ENCODE measurements at places on chromosomes 5 and 9. TPM values are rescaled to one million over a fixed set of nuclear protein-coding genes. Genes with fewer than 3 reads are reported as not detected.

CDO1 gene
- 60.8 TPM for total RNA-seq

YIPF5 gene
- total RNA-seq = 49.7 TPM

LPCAT1 gene
- total RNA-seq = 45.7 TPM

RGS7BP gene
- total RNA-seq = 0.93 TPM

NIPBL gene
- total RNA-seq = 57.3 TPM

SUSD3 gene
- 2.0 TPM for total RNA-seq

ANKRD34B gene
- total RNA-seq = 0.10 TPM

CATSPER3 gene
- total RNA-seq = 0.61 TPM

FAM221B gene
- total RNA-seq = not detected

GRCh38 chr9:87716141-87716540 lies 9.8 kb upstream of the CTSL start:
- DNase-seq = no peak

- no peak for DNase-seq
These were observed 34.7 kb upstream of the DMXL1 start for GRCh38 chr5:119036101-119036762.

DNA sequence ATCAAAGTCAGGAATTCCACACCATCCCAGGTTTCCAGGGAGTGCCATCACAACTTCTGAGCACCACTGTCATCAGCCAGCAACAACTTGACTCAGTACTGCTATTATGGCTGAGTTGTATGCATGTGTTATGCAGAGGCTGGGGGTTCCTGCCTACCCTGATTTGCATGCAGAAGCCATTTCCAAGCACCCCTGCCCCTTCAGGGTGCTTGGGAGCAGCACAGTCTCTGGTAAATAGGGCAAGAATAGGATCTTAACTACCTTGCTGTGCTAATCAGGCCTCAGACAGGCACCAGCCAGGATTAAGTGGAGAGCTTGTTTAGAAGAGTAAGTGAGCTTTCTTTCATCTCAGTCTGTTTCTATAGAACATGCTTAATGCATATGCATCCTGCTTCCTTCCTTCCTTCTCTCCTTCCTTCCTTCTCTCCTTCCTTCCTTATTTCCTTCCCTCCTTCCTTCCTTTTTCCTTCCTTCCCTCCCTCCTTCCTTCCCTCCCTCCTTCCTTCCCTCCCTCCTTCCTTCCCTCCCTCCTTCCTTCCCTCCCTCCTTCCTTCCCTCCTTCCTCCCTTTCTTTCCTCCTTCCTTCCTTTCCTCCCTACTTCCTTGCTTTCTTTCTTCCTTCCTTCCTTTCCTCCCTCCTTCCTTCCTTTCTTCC lies 175.7 kb downstream of the FRMD3 start:
- no peak for DNase-seq

DNA sequence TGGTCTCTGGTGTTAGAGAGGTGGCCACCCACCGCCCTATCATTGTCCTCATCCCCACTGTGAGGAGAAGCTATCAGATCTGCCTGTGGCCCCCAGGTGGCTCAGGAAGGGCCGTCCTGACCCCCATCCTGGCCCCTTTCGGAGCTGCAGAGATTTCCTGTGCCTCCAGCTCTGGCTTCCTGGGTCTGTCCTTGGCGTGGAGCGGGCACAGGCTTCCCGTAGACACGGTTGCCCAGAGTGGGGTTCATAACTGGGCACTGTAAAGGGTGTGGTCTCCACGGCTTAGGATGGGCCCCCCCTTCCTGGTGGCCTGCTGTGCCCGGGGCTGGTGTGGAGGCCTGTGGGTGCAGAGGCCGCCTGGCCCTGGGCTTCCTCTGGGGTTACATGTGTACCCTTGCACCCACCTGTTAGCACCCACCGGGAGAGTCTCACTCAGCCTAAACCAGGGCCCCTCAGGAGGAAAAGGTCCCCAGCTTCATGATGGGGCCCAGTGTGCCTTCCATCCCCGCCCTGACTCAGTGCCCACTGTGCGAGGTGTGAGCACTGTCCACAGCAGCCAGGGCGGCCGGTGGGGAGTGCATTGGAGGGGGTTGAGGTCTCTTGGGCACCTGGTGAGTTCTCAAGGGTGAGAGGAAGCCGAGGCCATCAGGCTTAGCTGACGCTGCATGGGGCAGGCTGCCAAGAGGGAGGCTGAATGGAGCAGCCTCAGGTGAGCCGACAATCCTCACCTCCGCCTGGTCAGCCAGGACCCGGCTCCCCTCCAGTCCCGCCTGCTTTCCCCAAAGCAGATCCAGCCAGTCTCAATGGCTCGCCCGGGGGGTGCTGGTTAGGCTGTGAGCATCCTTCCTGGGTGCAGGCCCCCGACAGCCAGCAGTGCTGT lies 15.3 kb upstream of the AJM1 start:
- no peak for DNase-seq

- DNase-seq = no peak
These were observed 257.2 kb downstream of the KIAA0825 start for GRCh38 chr5:94361161-94361560.

GRCh38 chr9:132644251-132644650 lies 25.5 kb downstream of the DDX31 start:
- DNase-seq = no peak

DNA sequence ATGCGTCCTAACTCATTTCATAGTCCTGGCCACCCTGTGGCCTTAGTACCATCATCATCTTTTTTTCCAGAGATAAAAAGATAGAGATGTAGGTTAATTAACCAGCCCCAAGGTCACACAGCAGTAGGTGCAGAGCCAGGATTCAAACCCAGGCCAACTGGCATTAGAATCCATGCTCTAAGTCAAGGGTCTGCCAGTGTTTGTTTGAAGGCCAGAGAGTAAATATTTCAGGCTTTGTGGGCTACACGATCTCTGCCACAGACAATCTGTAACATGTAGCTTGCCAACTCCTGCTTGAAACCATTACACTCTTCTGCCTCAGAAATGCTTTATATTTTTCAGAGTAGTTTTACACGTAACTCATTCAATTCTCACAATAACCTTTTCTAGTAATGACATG lies 119.6 kb downstream of the EFNA5 start:
- DNase-seq = no peak

DNA sequence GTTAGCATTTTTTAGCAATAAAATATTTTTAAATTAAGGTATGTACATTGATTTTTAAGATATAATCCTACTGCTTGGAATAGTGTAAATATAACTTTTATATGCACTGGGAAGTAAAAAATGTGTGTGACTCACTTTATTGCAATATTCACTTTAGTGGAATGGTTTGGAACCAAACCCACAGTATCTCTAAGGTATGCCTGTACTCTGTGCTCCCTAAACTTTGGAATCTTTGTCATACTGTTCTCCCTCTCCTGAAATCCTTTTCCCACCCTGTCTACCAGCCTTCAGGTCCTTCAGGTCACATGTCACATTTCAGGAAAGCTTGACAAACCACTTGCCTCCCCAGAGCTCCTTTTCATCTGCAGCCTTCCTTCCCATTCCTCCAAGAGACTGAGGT lies 308.7 kb downstream of the SPOCK1 start:
- DNase-seq = no peak

- no peak for DNase-seq
These were observed 28.9 kb downstream of the SHB start for GRCh38 chr9:38039907-38040682.

GRCh38 chr5:176695073-176695472 lies 47.8 kb downstream of the TSPAN17 start:
- DNase-seq = no peak

DNA sequence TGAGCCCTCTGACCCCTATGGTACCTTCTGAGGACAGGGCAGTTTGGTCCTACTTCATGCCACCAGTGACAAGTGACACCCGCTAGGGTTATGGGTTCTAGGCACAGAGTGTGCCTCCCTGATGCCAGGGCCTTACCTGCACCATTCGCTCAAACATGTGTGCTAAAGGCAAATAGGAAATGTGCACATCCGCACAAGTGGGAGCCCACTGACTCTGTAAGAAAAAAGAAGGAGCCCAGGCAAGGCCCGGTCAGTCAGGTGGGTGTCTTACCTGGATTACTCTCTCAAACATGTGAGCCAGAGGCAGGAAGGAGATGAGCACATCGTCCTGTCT lies 29.1 kb upstream of the MEIKIN start:
- DNase-seq = peak; percentile 45

GRCh38 chr9:88197781-88198340 lies 59.6 kb upstream of the SPATA31C2 start:
- no peak for DNase-seq

- DNase-seq = no peak
These were observed 823.2 kb downstream of the TLE1 start for GRCh38 chr9:80866121-80866520.

DNA sequence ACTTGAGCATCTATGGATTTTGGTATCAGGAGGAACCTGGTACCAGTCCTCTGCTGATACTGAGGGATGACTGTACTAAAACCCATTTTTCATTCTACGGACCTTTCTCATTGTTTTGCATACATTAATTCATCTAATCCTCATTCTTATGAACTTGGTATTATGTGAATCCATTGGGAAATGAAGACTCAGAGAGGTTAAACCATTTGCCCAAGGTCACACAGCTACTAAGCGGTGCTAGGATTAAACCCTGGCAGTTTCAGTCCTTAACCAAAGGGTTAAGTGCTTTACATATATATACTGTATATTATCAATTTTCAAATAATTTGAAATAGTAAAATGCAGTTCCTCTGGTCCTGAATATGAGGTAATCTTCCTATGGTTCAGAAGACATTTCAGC lies 3.8 kb downstream of the CAMLG start:
- DNase-seq = no peak

DNA sequence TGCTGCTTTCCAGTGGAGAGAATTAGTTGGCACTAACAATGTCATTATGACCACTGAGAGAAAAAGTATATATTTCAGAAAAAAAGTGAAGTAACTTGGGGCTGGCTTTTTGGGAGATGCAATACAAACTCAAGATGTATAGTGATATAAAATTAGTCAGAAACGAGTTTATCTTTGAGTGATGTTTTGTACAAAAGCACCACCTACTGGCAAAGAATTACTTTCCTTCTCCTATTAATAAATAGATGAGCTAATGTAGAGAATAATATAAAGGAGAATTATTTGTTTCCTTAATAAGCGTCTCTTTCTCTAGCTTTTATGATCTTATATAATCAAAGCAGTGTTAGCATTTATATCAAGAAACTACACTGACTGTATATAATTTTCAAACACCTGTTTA lies 158.8 kb downstream of the MEF2C start:
- DNase-seq = no peak

GRCh38 chr9:111661802-111662521 lies 557 bp downstream of the GNG10 start:
- DNase-seq = no peak

- DNase-seq = no peak
These were observed 131.9 kb downstream of the UGCG start for GRCh38 chr9:112028242-112029221.

DNA sequence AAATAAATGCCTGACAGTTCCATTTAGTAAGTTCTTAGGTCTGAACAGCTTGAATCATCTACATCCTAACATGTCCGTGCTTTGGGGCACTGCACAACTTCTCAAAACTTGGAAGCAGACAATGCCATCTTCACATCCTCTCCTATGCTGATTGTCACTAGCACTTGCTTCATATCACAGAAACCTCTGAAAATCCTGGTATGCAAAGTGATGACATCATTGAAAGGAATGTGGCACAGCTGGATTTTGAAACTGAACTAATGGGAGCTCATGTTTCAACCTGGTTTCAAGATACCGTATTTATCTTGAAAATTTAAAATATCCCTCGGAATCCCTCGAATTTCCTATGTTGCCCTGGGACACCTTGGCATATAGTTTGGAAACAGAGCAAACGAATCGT lies 490.2 kb upstream of the DAP start:
- no peak for DNase-seq

DNA sequence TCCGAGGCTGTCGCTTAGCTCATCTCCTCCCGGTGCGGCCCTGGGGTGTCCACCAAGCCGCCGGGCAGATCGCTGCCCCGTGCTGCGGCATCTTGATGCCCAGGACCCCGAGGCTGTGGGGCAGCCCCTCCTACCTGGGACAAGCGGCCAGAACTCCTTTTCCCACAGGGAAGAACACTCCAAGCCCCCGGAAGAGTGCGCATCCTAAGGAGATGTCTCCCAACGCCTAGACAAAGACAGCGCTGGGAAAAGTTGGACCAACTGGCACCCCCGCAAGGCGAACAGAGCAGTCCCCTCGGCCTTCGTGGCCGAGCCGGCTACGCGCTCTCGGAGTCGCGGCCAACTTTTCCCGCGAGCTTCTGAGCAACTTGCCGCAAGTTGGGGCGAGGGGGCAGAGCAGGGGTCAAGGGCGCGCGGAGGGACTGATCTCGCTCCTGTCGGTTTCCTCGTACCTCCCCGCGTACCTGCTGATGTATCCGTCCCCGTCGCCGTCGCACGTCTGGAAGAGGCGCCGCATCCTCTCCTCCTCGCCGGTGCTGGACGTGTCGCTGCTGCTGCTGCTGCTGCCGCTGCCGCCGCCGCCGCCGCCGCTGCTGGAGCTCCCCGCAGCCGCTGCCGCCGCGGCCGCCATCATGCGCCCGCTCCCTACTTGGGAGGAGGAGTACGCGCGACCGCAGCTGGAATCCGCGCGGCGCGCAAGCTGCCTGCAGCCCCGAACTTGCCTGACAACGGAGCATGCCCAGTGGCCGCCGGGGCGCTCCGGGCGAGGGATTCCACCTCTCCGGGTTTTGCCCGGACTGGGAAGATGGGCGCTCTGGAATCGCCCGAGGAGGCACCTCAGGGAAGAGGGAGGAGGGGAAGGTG lies at the start of gene MCC:
Gene MCC (minus strand): TSS at position 673 of the 864 bp plus-strand sequence.
- DNase-seq = no peak

- no peak for DNase-seq
These were observed 238.2 kb upstream of the ADAMTS16 start for GRCh38 chr5:4901924-4902323.

GRCh38 chr5:67206929-67207328 lies 10.3 kb upstream of the CD180 start:
- no peak for DNase-seq

Data from mesenteric fat pad (tissue), 1 donor.